IMR-90 (cell line): ENCODE measurements at places on chromosomes 4 and X.
A peak's percentile ranks its signal among the peaks of the same experiment; 100 is the strongest.

GRCh38 chrX:8971116-8971515 is 62.8 kb downstream of the FAM9B start:
- peak; percentile 67 for DNase-seq

DNA sequence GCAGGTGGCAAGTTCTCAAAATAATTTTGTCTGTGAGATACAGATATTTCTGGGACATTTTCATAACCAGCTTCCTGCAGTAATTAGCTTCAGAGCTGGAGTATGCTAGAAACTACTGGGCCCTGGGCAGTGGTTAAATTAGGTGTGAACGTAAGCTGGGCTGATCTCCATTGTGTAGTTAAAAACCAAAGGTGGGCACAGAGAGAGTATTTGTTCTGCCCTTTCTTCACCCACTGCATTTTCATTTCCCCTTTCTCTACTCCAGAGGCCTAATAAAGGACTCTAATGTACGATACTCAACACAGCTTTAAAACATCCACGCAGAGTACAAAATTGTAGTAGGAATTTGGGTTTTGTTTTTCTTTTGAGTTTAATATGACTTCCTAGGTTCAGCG is 252.7 kb downstream of the SPRY1 start:
- DNase-seq: no peak

- DNase-seq: no peak
These were observed 834.2 kb upstream of the GALNTL6 start for GRCh38 chr4:170978990-170979389.

GRCh38 chr4:38955957-38956356 is 76.3 kb downstream of the TMEM156 start:
- no peak for DNase-seq

DNA sequence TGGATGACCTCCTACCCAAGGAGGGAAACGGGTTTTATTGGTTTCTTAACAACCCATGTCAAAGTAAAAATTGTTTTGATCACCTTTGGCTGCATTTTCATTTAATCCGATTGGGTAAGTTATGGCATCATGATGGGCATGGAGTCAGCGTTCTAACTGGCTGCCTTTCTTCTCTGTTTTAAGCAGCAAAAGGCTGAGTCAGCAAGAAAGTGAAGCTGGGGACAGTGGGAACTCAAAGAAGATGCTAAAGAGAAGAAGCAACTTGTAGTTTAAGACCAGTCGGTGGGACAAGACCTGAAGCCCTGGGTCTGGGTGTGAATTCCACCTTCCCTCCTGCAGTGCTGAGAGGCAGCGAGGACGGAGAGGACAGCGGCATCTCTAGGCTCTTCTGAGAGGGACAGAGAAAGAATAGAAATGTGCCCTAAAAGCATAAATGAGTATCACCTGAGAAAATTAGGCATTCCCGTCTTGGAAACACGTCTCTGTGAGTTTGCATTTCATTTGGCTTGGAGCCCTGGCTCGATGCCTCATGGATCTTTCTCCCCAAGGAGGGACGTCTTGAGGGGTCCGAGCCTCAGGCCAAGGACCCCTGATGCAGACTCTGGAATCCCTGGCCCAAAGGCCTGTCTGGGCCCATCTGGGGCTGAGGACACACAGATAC is 82.0 kb downstream of the CRMP1 start:
- DNase-seq: no peak

- DNase-seq: no peak
These were observed 963.3 kb downstream of the NLGN4X start for GRCh38 chrX:5265324-5265850.

- peak; percentile 16 for DNase-seq
These were observed 115.2 kb upstream of the KIT start for GRCh38 chr4:54542540-54543041.

GRCh38 chr4:157012296-157012695 is 40.7 kb upstream of the PDGFC start:
- DNase-seq: no peak

GRCh38 chr4:41299486-41299885 is 42.8 kb downstream of the UCHL1 start:
- DNase-seq: no peak
